Lower lobe of right lung (tissue), 2 donors: ENCODE measurements at places on chromosomes 6 and 20. TPM values are rescaled to one million over a fixed set of nuclear protein-coding genes. Genes with fewer than 3 reads are reported as not detected.

ADGRF4 gene
- total RNA-seq = not detected

GNRH2 gene
- total RNA-seq = not detected

GSTA2 gene
- 4.8 TPM for total RNA-seq

GRCh38 chr20:1945134-1945618 is 48.7 kb downstream of the PDYN start:
- DNase-seq = peak; percentile 82

GRCh38 chr6:16481697-16482399 is 243.5 kb downstream of the GMPR start:
- DNase-seq = no peak

GRCh38 chr20:41307021-41307420 is 10.5 kb downstream of the ZHX3 start:
- DNase-seq = no peak

DNA sequence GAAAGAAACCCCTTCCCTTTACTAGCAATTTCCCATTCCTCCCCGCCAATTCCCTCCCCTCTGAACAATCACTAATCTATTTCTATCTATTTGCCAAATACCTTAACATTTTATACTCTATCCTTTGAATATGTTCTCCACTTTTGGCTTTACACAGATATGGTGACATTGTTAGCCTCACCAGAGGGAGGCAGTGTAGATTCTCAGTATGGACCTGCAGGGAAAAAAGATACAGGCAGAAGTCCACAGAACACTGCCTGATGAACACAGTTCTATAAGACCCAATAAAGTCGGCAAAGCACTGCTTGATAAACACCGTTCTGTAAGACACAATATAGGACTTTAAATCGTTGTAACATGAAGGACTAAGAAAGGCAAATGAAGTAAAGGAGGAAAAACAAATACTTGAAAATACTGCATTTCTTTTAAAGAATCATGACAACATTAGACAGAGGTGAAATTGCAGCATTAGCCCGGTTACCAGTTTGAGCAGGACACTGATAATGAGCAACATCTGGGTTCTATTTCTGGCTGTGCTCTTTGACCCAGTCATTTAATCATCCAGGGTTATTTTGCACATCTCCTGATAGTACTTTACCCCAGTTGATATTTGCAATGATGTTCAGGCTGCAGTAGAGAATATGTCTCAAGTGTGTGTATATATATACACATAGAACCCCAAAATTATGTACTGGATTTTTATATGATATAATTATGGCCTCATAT is 296.8 kb downstream of the UTRN start:
- DNase-seq = no peak

DNA sequence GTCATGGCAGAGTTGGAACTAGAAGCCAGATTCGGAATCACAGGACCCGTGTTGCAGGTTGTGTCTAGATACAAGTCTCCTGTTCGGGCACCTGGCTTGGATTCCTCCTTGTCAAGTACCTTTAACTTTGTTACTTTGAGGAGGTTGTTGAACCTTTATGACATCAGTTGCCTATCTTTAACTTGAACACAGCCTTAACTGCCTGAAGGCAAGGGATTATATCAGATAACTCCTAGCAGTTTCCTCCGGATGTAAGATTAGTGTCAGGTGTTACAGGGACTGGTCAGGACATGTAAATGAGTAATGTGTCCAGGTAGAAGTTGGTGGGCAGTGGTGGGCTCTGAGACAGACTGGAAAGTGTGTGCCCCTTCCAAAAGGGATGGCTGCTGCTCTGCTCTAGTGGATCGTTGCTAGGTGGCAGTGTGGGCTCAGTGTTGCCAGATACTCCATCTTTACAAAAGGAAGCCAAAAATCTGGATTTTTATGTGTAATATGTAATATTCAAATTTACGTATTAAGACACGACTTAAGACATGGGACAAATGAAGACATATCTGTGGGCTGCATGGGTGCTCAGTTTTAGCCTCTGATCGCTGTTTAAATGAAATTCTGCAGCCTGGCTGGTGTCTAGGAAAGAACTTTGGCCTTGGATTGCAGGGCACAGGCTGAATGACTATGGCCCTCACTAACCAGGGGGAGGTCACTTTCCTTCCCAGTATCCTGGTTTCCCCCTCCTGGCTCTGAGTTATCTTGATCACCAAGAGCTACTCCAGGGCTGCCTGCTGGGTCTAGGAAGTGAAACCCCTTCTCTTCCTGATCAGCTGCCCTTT is 27.1 kb downstream of the CHMP4B start:
- no peak for DNase-seq
